Effector memory CD8-positive, alpha-beta T cell (primary cell): ENCODE measurements at places on chromosomes 3 and 15.

DNA sequence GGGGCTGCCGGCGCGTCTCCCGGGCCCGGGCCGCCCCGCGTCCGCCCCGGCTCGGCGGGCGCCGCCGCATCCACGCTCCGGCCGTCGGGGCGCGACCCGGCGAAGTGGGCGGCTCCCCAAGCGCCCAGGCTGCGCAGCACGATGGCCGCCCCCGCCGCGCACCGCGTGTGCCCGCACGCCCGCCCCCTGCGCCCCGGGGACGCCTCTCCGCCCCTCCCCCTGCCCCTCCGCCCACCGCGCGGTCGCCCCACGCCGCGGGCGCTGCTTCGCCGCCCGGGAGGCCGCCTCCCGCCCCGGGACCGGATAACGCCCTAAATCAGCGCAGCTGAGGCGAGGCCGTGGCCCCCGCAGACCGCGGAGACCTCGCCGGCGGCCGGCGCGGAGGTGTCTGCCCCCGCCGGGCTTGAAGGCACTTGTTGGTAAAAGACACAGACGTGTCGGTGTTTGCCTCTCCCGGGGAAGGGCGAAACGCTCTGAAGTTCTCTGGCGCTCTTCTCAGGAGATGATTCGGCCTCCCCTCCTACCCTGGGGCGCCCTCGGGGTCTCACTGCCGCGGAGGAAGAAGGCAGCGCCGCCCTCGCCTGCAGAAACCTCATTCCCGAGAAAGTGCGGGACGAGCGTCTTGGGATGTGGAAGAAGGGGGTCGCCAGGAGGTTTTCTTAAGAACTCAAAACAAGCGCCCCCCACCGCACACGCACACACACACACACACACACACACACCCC, at the start of gene BNC1:
Gene BNC1, minus strand, starts transcription at position 106 of the 725 bp plus-strand sequence. Its CDS starts 36 bp downstream, at position 70.
- no peak for DNase-seq

GRCh38 chr15:43218908-43219706, 1.7 kb downstream of the EPB42 start:
- DNase-seq = no peak

DNA sequence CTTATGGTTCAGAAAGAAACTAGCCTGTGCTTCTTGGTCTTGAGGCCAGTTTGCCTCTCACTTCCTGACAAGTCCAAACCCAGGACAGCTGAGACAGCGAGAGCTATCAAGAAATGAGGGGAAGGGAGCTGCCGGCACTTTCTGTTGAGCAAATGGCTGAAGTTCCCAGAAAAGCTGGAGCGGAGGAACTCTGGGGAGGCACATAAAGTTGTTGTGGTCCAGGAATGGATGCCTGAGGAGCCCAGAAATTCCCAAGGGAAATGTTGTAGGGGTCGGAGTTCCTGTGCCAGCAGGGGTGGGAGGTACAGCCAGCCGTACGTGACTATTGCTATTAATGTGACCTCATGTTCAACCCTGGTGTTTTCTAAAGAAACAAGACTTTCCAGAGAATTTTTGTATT, 98.8 kb upstream of the TNFAIP8L3 start:
- no peak for DNase-seq

GRCh38 chr15:45780352-45780751, 145.5 kb downstream of the SQOR start:
- no peak for DNase-seq

- no peak for DNase-seq
Observed at GRCh38 chr3:32120471-32120870, 14.1 kb downstream of the GPD1L start.

DNA sequence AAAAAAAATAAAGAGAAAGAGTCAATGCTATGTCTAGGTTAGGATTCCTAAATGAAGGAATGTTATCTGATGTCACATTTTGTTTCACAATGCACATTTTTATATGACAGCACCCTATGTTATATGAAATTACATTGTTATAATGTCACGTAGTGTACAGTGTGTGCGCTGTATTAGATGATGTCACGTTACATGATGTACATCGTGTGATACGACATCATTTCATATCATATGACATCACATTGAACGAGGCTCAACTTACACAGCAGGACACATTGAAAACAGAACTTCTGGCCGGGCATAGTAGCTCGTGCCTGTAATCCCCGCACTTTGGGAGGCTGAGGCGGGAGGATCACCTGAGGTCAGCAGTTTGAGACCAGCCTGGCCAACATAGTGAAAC, 150.0 kb downstream of the OCA2 start:
- DNase-seq = no peak

- DNase-seq = no peak
Observed at GRCh38 chr3:7881946-7882345, 619.7 kb upstream of the LMCD1 start.

DNA sequence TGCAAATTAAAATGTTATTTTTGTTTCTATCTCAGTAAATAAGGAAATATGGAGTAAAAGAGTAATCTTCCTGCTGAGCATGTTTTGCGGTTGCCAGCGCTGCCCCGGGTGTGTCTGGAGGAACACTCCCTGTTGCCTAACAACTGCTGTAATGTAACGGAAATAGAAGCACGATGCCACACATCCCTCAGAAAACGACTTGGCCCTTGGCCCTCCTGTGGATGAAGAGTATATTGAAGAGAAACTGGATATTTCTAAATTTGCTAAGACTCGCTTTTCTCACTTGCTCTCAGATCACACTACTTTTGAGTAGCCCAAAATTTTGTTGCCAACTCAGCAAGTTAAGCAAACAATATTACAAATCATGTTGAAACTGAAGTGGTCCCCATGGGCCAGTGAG, 18.9 kb downstream of the CX3CR1 start:
- peak; percentile 44 for DNase-seq

DNA sequence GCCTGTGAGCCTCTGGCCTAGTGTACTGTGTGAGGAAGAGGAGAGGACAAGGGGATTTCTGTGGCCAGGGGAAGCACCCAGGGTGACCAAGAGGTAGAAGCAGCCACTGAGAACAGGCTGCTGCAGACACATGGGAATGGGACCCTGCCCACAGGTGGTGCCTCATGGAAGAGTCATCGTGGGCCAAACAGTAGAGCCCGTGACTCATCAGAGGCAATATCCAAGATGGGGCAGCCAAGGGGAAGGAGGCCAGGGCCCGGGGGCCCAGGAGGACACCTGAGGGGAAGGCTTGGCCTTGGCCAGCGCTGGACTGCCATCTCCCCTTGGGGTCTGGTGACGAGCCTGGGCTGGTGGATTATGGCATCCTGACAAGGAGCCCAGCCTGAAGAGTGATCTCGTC, 275.0 kb upstream of the LYSMD4 start:
- DNase-seq = no peak

- DNase-seq = no peak
Observed at GRCh38 chr3:58260733-58261132, 23.1 kb downstream of the ABHD6 start.

- no peak for DNase-seq
Observed at GRCh38 chr15:38154255-38154654, 98.4 kb upstream of the SPRED1 start.

GRCh38 chr3:169112153-169112892, 551.2 kb downstream of the MECOM start:
- DNase-seq = no peak

DNA sequence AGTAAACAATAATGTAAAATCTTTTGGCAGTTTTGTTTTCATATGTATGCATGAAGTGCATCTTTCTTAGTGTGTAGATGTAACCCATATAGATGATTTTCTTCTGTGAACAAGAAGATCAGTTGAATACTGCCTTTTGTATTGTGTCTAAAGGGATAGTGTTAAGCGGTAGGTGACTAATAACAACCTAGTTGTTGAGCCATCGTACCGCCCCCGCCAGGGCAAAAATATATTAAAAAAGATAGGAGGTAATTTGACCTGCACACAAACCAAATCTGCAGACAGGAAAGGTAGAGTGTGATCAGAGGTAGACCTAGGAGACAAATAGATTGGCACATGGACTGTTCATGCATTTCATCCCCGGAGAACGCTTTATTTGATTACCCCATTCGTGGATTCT, 3.3 kb upstream of the GMNC start:
- no peak for DNase-seq

- no peak for DNase-seq
Observed at GRCh38 chr15:78093242-78094020, 1.1 kb downstream of the SH2D7 start.

DNA sequence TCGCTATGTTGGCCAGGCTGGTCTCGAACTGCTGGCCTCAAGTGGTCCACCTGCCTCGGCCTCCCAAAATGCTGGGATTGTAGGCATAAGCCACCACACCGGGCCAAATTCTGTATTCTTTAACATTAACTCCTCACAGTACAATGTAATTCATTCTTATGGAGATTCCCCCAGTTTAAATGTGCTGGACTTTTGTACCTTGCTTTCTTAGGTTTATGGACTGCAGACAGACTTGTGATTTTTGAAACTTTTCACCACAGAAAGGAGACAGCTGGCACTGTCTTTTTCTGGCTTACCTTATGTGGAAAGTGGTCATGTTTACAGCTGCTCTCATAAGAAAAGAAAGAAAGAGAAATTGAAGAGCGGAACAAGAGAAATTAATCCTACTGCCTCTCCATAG, 103.8 kb downstream of the IQCH start:
- DNase-seq = no peak

- no peak for DNase-seq
Observed at GRCh38 chr3:130933801-130934345, 40.0 kb downstream of the ATP2C1 start.

GRCh38 chr3:48832684-48833083, 15.0 kb downstream of the PRKAR2A start:
- no peak for DNase-seq
